ENCODE measurements at places on chromosomes 1 and 21.

DNA sequence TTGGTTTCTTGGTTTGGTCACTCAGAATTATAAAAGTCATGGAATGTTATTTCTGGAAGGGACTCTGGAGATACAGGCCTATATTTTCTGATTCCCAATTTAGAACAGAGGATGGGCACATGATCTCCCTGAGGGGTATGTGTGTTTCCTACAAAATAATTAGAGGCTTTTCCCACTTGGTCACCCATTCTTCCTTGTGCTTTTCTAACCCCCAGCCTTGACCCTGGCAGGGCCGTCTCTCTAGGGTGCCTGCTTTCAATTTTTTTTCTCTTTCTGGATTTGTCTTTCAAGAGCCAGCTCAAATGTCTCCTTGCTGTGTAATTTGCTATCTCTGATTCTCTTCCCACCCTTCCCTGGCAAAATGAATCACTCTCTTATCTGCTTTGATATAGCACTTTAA, 131.9 kb downstream of the HLX start:
- no peak for DNase-seq
- no peaks in the 10 kb centered on the region for H3K4me1 ChIP-seq
- no peaks in the 10 kb centered on the region for H3K36me3 ChIP-seq
- H3K27me3 ChIP-seq: no peaks in the 10 kb centered on the region

- no peaks in the 10 kb centered on the region for H3K4me1 ChIP-seq
- H3K4me3 ChIP-seq: no peak overlapping the region
- H3K36me3 ChIP-seq: no peaks in the 10 kb centered on the region
- no peak overlapping the region for H3K27ac ChIP-seq
- no peaks in the 10 kb centered on the region for H3K27me3 ChIP-seq
- DNase-seq: no peak
These were observed 47.1 kb upstream of the ARHGAP29 start for GRCh38 chr1:94284476-94284875.

DNA sequence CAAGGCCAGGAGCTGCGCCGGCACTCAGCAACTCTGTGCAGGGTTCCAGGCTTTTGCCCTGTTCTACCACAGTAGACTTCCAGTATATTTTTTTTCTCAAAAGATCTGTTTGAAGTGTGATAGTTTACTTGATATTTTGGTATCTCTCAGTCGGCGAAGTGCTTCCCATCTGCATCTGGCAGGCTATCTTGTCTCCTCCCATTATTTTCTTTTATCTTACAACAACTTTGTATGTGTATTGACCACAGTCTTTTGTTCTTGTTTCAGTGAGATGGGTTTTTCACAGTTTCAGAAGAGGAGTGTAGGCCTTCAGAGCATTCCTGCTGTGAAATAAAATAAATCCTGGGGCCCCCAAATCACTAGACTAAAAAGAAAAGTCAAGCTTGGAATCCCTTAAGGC, 292.9 kb downstream of the PTGER3 start:
- H3K4me3 ChIP-seq: no peak overlapping the region
- H3K4me1 ChIP-seq: no peaks in the 10 kb centered on the region
- no peak for DNase-seq
- H3K27ac ChIP-seq: no peak overlapping the region
- no peaks in the 10 kb centered on the region for H3K36me3 ChIP-seq

DNA sequence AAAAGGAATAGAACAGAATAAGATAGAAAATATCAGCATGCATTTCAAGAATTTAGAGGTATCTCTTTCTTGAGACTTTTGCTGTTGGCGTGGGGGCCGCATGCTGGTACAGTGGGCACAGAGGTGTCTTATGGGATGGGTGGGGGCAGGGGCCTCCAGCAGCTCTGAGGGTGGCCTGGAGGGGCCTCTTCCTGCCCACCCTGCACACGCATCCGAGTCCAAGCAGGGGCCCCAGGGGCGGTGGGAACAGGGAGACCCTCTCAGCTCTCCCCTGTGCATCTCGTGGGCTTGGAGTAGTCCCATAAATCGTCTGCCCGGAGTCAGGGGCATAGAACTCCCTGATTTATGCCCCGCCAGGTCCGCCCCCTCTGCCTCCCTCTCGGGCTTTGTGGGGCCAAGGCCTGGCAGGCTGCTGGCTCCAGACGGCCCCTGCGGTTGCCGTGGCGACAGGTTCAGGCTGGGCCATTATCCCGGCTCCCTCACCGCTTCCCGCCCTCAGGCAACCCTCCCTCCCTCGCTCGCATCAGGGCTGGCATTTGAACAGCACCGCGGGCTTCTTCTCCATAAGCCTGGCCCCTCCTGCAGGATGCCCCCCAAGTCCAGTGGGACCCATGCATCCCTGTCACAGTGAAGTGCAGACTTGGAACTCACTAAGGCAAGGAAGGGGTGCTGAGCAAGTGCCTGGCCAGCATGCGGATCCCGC, 133.2 kb upstream of the ZBTB40 start:
- no peak overlapping the region for H3K4me3 ChIP-seq
- H3K27me3 ChIP-seq: no peaks in the 10 kb centered on the region
- DNase-seq: peak; percentile 74
- no peak overlapping the region for H3K27ac ChIP-seq

- DNase-seq: no peak
- no peak overlapping the region for H3K27ac ChIP-seq
- no peaks in the 10 kb centered on the region for H3K4me1 ChIP-seq
- H3K4me3 ChIP-seq: no peak overlapping the region
These were observed 56.0 kb upstream of the CD53 start for GRCh38 chr1:110816945-110817344.

GRCh38 chr1:201265756-201266155, 17.6 kb upstream of the PKP1 start:
- H3K4me3 ChIP-seq: no peak overlapping the region
- no peak overlapping the region for H3K27ac ChIP-seq
- DNase-seq: no peak

DNA sequence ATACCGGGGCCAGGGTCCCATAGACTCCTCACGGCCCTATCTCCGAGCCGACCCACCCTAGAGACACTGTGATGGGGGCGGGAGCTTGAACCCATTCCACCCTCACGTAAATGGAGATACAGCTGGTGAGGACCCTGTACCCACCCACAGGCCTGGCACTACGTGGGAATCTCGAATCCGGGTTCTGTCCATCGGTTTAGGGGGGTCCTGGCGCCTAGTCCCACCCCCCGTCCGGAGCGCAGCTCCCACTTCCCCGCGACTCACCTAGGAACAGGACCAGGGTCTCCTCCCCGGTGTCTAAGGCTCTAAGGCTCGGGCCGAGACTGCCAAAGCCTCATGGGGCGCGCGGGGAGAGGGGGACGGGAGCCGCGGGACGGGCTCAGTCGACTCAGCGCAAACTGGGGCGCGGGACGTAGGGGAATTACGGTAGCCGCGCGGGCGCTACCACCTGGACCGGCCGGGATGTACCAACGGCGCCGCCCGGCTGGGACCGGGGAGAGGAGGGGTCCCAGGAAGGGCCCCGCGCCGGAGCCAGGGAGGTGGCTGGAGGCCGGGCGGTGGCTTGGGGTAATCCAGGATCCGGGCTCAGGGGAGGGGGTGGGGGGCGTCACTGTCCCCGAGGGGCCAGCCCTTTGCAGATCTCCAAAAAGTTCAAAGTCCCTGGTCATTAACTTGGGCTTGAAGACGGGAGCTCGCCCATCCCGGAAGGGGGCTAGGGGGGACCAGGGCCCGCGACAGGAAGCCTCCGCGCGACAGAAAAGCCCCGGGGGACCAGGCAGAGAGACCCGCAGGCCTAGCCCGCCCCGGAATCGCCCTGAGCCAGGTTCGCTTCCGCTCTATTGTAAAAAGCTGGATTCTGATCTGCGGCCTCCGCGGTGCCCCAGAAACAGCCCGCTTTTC, 1.0 kb downstream of the PLEKHG5 start:
- peaks cover 3% of the 10 kb centered on the region for H3K4me1 ChIP-seq
- no peak overlapping the region for H3K27ac ChIP-seq
- peak; percentile 75 for DNase-seq
- H3K36me3 ChIP-seq: no peaks in the 10 kb centered on the region
- H3K27me3 ChIP-seq: no peaks in the 10 kb centered on the region
- peak overlapping the region; percentile 65 for H3K4me3 ChIP-seq

- no peaks in the 10 kb centered on the region for H3K27me3 ChIP-seq
- no peak overlapping the region for H3K4me3 ChIP-seq
- no peak for DNase-seq
- no peaks in the 10 kb centered on the region for H3K4me1 ChIP-seq
- no peak overlapping the region for H3K27ac ChIP-seq
- H3K36me3 ChIP-seq: no peaks in the 10 kb centered on the region
These were observed 817.9 kb upstream of the NEGR1 start for GRCh38 chr1:73100216-73100615.

GRCh38 chr1:52706136-52706670, 8.1 kb upstream of the COA7 start:
- no peaks in the 10 kb centered on the region for H3K27me3 ChIP-seq
- H3K36me3 ChIP-seq: no peaks in the 10 kb centered on the region
- H3K27ac ChIP-seq: no peak overlapping the region

GRCh38 chr1:172680733-172681275, 21.9 kb downstream of the FASLG start:
- no peak overlapping the region for H3K4me3 ChIP-seq
- H3K27ac ChIP-seq: no peak overlapping the region
- H3K36me3 ChIP-seq: no peaks in the 10 kb centered on the region
- H3K27me3 ChIP-seq: no peaks in the 10 kb centered on the region

- DNase-seq: no peak
- no peaks in the 10 kb centered on the region for H3K27me3 ChIP-seq
- no peaks in the 10 kb centered on the region for H3K4me1 ChIP-seq
- no peaks in the 10 kb centered on the region for H3K36me3 ChIP-seq
- no peak overlapping the region for H3K4me3 ChIP-seq
- no peak overlapping the region for H3K27ac ChIP-seq
These were observed 769.0 kb downstream of the BRINP3 start for GRCh38 chr1:189708674-189709073.

DNA sequence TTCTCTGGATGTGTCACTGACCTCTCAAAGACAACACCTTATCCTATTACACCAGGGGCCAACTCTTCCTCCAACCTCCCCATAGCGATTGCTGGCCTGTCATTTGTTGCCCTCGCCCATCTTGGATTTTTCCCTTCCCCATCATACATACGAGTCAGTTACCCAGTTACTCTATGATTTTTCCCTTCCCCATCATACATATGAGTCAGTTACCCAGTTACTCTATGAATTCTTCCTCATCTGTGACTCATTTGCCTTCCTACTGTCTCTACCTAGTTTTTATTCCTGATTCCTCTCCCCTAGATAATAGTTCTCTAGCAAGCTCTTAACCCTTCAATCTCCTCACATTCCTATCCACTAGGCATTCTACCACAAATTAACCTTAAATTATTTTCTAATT, 178.8 kb downstream of the NR5A2 start:
- no peak for DNase-seq
- no peak overlapping the region for H3K4me3 ChIP-seq
- no peaks in the 10 kb centered on the region for H3K36me3 ChIP-seq
- H3K4me1 ChIP-seq: no peaks in the 10 kb centered on the region
- H3K27ac ChIP-seq: no peak overlapping the region

DNA sequence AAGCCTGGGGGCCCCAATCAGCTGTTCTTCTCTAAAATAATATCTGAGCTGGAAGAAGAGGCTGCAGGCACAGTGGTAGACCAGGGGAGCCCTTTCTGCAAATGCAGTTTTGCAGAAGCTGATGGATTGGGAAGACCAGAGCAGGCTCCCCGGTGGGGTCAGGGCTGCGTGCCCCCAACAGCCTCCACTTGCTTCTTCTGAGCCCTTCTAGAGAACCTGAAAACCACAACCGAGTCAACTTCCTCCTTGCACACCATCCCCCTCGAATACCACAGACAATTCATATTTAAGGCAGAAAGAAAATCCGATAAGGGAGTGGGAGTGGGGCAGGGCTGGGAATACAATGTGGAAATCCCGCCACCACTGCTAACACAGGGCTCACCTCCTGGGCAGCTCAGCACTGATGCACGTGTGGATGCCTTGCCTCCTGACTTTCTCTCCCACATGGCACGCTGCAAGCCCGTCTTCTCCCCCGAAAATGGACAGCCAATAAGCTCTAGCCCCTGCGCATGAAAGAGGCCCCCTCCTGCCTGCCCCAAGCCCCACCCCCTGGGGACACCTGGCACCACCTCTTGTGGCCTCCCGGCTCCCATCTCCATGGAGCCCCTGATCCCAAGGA, 25.4 kb upstream of the ALDH4A1 start:
- H3K27ac ChIP-seq: no peak overlapping the region
- H3K27me3 ChIP-seq: no peaks in the 10 kb centered on the region

DNA sequence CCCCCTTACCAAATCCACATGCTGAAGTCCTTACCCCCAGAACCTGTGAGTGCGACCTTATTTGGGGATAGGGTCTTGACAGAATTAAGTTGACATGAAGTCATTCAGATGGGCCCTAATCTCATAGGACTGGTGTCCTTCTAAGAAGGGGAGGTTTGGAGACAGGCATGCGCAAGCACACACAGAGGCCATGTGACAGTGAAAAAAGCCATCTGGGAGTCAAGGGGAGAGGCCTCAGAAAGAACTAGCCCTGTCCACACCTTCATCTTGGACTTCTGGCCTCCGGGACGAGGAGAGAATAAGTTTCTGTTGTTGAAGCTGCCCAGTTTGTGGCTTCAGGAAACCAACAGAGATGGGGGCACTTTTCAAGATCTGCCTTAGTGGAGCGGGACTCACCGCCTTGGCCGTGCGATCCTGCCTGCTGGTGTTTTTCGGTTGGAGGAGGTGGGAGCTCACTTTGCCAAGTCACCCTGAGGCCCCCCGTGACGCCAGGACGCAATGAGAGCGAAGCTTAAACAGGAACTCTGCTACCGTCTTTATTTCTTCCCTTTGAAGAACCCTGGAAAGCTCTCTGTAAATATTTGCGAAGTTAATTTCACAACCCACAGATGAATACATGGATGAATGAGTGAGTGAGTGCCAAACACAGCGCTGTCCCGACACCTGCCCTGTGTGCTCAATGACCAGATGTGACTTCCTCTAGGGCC, 42.5 kb upstream of the C1orf174 start:
- peaks cover 2% of the 10 kb centered on the region for H3K4me1 ChIP-seq
- no peaks in the 10 kb centered on the region for H3K36me3 ChIP-seq
- H3K27ac ChIP-seq: no peak overlapping the region
- no peak for DNase-seq

GRCh38 chr21:17612023-17612564, 607 bp downstream of the BTG3 start:
- DNase-seq: peak; percentile 27
- H3K4me1 ChIP-seq: peaks cover 6% of the 10 kb centered on the region
- H3K27ac ChIP-seq: peak overlapping the region; percentile 84
- peak overlapping the region; percentile 98 for H3K4me3 ChIP-seq
- no peaks in the 10 kb centered on the region for H3K36me3 ChIP-seq
- no peaks in the 10 kb centered on the region for H3K27me3 ChIP-seq

- no peak overlapping the region for H3K4me3 ChIP-seq
- H3K27ac ChIP-seq: no peak overlapping the region
- no peaks in the 10 kb centered on the region for H3K36me3 ChIP-seq
- no peak for DNase-seq
- H3K4me1 ChIP-seq: no peaks in the 10 kb centered on the region
- no peaks in the 10 kb centered on the region for H3K27me3 ChIP-seq
These were observed 11.8 kb upstream of the RPL5 start for GRCh38 chr1:92820024-92820423.

GRCh38 chr1:186681121-186681520, 898 bp upstream of the PTGS2 start:
- H3K27me3 ChIP-seq: no peaks in the 10 kb centered on the region
- peak overlapping the region; percentile 60 for H3K4me3 ChIP-seq
- H3K36me3 ChIP-seq: no peaks in the 10 kb centered on the region
- peaks cover 3% of the 10 kb centered on the region for H3K4me1 ChIP-seq

- no peak overlapping the region for H3K4me3 ChIP-seq
- DNase-seq: no peak
- no peak overlapping the region for H3K27ac ChIP-seq
- H3K36me3 ChIP-seq: no peaks in the 10 kb centered on the region
- H3K27me3 ChIP-seq: no peaks in the 10 kb centered on the region
- peaks cover 5% of the 10 kb centered on the region for H3K4me1 ChIP-seq
These were observed 63.4 kb upstream of the NEK2 start for GRCh38 chr1:211738691-211739301.
